Inflammatory macrophage (primary cell): ENCODE measurements at places on chromosomes 7 and 10.

GRCh38 chr7:154837622-154838021 is 165.3 kb downstream of the PAXIP1 start:
- no peak for DNase-seq

DNA sequence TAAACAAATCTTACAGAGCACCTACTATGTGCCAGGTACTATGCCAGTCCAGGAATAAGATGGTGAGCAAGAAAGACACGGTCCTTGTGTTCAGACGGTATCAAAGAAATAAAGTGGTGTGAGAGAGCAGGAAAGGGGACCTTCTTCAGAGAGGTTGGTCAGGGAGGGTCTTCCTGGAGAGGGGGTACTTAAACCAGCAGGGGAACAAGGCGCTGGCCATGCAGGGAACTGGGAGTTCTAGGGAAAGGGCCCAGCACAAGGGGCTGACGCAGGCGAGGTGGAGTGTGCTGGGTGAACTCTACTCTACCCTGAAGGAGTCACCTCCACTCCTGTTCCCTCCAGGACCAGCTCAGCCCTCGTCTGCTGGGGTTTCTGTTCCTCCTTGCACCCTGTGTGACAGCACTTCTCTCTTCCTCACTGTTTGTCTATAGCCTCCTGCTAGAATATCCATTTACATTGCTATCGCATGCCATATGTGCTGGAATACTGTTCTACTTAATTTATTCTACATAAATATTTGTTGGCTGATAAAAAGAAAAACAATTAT is 73.5 kb downstream of the AOAH start:
- peak; percentile 20 for DNase-seq

GRCh38 chr10:103658049-103658577 is 164.6 kb downstream of the NEURL1 start:
- no peak for DNase-seq

DNA sequence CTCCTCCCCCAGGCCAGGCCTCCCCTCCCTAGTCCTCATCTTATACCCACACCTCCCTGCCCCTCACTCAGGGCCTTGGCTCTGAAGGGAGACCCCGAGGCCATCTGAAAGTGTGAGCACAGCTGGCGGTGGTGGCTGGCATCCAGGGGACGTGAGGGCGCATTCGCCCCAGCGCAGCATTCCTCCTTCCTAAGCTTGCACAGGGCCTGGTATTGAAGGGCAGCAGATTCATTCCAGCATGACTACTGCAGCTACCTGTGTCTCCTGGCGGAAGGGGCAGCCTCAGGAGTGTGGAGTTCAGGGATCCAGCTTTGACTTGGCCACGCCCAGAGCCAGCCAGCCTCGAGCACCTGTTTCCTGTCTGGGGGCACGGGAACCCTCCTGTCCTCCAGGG is 72.6 kb downstream of the PARP12 start:
- DNase-seq: no peak
